ENCODE measurements at places on chromosomes 4 and X. TPM values are rescaled to one million over a fixed set of nuclear protein-coding genes. Genes with fewer than 3 reads are reported as not detected.

GRCh38 chr4:22130741-22131140 is 182.2 kb upstream of the KCNIP4 start:
- no peak for DNase-seq

DNA sequence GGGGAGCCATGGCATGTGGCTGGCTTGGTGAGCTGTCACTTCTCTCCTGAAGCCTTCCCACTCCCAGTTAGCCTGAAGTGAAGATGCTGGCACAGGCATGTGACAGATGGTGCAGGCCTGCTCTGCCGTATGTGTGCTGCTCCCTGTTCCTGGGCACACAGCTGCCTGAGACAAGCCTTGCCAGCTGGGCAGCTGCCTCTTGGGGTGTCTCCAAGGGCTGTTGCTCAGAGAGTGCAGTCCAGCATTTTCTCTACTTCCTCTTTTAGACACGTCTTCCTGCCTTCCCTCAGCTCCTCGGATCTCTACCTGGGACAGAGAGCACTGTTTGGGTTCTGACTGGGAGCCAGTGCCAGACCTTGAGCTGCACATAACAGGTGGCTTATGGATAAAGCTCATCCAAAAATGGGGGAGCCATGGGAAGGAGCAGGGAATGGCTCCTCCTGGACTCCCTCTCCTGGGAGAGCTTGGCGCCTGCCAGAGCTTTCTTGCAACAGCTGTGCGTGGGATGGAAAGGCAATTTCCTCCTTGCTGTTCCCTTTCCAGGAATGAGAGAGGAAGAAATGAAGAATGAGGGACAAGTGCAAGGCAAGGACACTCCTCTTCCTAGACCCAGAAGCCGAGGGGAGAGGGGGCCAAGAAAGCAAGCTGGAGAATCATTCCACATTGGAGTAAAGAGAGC is 132.9 kb downstream of the MSL3 start:
- no peak for DNase-seq

DNA sequence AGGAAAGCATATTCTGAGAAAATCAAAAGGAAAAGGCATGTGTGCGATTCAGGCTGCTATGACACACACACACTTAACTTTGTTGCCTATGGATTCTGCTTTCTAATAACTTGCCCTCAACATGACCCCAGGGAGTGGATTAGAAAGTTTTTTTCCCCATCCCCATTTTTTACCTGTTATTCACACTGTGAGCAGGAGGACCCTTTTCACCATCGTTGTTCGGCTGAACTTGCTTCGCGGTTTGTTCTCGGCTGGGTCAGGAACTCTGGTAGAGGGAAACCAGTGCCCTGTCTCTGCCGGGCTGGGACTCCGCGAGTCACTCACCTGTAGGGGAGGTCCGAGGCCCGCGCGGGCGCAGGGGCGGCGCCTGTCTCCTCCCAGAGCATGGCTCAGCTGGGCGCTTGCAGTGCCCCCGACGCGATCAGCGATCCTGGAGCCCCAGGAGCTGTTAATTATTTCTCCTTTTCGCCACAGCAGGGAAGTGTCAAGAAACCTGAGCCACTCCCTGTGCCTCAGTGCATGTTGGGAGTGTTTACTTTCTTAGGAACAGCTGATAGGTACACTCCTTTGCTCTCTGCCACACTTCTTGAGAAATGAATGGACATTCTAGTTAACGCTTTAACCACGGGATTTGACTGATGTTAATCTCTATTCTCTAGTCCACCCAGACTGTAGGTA is at the start of gene RASSF6:
Gene RASSF6, minus strand, starts transcription at position 322 of the 678 bp plus-strand sequence. CDS start 8,641 bp downstream, outside the sequence.
- DNase-seq = no peak

DNA sequence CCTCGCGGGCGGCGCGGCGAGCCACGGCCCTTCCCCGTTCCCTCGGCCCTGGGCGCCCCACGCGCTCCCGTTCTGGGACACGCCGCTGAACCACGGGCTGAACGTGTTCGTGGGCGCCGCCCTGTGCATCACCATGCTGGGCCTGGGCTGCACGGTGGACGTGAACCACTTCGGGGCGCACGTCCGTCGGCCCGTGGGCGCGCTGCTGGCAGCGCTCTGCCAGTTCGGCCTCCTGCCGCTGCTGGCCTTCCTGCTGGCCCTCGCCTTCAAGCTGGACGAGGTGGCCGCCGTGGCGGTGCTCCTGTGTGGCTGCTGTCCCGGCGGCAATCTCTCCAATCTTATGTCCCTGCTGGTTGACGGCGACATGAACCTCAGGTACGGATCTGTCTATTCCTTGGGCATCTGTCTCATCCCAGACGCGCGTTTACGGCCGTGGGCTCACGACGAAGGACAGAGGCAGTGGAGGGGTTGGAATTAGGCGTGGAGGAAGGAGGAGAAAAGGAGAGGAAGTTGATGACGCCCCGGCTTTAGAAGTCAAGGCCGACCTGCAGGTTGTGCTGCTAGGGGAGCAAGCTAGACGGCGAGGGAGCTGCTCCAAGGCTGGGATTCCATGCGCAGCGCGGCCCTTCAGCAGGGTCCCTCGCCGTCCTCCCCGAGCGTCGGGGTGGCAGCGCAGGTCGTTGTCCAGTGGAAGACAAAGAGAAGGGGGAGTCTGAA is 792 bp downstream of the SLC10A4 start:
- DNase-seq = no peak

GRCh38 chrX:129663171-129663570 is 8.4 kb upstream of the APLN start:
- peak; percentile 42 for DNase-seq

BST1 gene
- total RNA-seq = not detected

DMD gene
- total RNA-seq = 12.9 TPM

MAGEA4 gene
- total RNA-seq = not detected

DDIT4L gene
- total RNA-seq = 0.55 TPM
